Iris pigment epithelial cell (primary cell): ENCODE measurements at places on chromosomes 6 and 20.

GRCh38 chr20:38152621-38153221 lies 12.3 kb downstream of the TGM2 start:
- DNase-seq: peak; percentile 61

- no peak for DNase-seq
Observed at GRCh38 chr6:63936399-63936798, 300.8 kb downstream of the PHF3 start.

- DNase-seq: no peak
Observed at GRCh38 chr20:49712646-49712995, 1.1 kb downstream of the B4GALT5 start.

GRCh38 chr20:9981829-9982228 lies 53.0 kb upstream of the ANKEF1 start:
- DNase-seq: no peak

DNA sequence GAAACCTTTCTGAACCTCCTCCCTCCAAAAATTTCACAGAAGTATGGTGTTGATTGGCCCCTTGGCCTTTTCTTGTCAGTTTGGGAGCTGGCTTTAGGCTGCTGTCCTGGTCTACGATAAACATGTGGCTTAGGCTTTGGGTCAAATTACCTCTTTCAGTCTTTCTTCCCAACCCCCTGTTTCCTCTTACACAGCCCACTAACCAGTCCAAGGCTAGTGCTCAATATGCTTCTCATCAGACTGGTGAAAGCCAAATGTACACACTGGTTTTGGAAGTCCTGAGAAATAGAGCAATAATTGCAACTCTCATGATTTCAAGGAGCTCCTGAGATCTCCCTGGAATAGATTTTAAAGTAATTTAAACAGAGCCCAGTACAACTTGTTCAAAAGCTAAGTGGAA lies 933.7 kb upstream of the GJE1 start:
- DNase-seq: peak; percentile 77

- no peak for DNase-seq
Observed at GRCh38 chr6:40671001-40671693, 84.0 kb upstream of the LRFN2 start.

DNA sequence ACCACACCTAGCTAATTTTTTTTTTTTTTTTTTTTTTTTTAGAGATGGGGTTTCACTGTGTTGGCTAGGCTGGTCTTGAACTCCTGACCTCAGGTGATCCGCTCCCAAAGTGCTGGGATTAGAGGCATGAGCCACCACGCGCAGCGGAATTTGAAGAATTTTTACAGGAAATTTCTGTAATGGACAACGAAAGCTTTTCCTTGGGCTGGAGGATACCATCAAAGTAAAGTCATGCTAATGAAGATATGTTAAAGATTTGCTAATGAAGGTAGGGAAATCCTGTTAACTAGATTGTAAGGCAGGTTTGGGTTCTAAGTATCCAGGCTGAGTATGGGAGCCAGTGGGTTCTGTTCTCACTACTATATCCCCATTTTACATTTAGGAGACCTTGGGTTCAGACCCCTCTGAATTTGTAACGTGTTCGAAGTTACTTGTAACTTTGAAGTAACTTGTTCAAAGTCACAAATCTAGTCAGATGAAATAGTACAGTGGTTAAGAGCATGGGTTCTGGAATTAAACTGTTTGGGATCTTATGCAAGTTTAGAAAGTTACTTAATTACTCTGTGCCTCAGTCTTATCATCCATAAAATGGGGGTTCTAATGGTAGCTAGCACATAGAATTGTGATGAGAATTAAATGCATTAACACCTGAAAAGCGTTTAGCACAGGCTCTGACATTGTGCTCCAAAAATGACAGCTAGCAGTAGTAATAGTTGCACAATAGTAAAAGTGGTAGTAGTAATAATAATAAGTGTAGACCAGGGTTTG lies 123.4 kb upstream of the GPR6 start:
- DNase-seq: no peak

GRCh38 chr20:4513720-4514119 lies 208.0 kb upstream of the PRND start:
- DNase-seq: peak; percentile 94

GRCh38 chr6:130076512-130076911 lies 58.1 kb downstream of the L3MBTL3 start:
- no peak for DNase-seq

- DNase-seq: no peak
Observed at GRCh38 chr6:128316258-128316929, 204.0 kb downstream of the PTPRK start.

GRCh38 chr20:54680872-54681619 lies 205.7 kb downstream of the DOK5 start:
- peak; percentile 42 for DNase-seq

GRCh38 chr20:1263853-1264252 lies 2.2 kb upstream of the SNPH start:
- DNase-seq: peak; percentile 34

GRCh38 chr20:32456869-32457478 lies 98.8 kb downstream of the ASXL1 start:
- no peak for DNase-seq

DNA sequence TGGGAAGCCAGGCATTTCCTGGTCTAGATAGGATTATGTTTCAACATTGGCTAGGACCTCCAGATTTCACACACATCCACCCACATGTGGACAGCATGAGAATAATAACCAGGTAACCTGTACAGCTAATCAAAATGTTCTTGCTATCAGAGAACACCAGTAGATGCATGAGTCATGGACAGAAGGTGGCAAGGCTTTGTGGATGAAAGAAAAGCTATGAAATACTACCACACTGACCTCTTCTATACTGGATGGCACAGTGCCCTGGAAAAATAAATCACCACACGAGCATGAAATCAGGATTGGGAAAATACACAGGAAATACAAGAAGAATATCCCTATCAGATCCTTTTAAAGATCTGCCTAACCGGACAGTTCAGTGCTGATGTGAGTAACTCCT lies 113.0 kb downstream of the GMDS start:
- DNase-seq: peak; percentile 10
